Lung (tissue), 17 donors: ENCODE measurements at places on chromosomes 6 and 20. TPM values are rescaled to one million over a fixed set of nuclear protein-coding genes. Genes with fewer than 3 reads are reported as not detected.

KIFC1 gene
- 2.6 TPM for polyA plus RNA-seq

SCAF8 gene
- 11.2 TPM for polyA plus RNA-seq

ARFGEF3 gene
- 4.7 TPM for polyA plus RNA-seq

TP53TG5 gene
- polyA plus RNA-seq = 0.03 TPM

HLA-C gene
- polyA plus RNA-seq = 1,185 TPM

DEFB132 gene
- not detected for polyA plus RNA-seq

PROCR gene
- 14.4 TPM for polyA plus RNA-seq

RSPH3 gene
- polyA plus RNA-seq = 4.6 TPM

KCNK5 gene
- polyA plus RNA-seq = 11.7 TPM

PPP2R5D gene
- polyA plus RNA-seq = 19.8 TPM

FAXC gene
- polyA plus RNA-seq = 1.1 TPM

CASS4 gene
- 9.9 TPM for polyA plus RNA-seq

PGC gene
- 1,394 TPM for polyA plus RNA-seq

PRRT1 gene
- 1.4 TPM for polyA plus RNA-seq

OXT gene
- not detected for polyA plus RNA-seq
